ENCODE measurements at places on chromosomes 5 and 9. TPM values are rescaled to one million over a fixed set of nuclear protein-coding genes. Genes with fewer than 3 reads are reported as not detected.

Gene AHRR
- 5.5 TPM for total RNA-seq

Gene MOB3B
- 9.6 TPM for total RNA-seq

Gene PCDHA5
- 0.17 TPM for total RNA-seq

Gene BTF3
- total RNA-seq: 522 TPM

Gene TEX48
- not detected for total RNA-seq

Gene GNAQ
- total RNA-seq: 70.1 TPM

Gene SHOC1
- under 0.01 TPM for total RNA-seq

Gene TAF11L5
- not detected for total RNA-seq

Gene RCL1
- total RNA-seq: 16.2 TPM

Gene TAF11L10
- total RNA-seq: not detected

Gene FBXO4
- 7.5 TPM for total RNA-seq

GRCh38 chr5:135154961-135155360 lies 120.9 kb upstream of the PITX1 start:
- DNase-seq: no peak

GRCh38 chr9:113650207-113651131 lies 186.9 kb downstream of the RGS3 start:
- DNase-seq: no peak

- DNase-seq: no peak
Observed at GRCh38 chr9:93654351-93654961, 78.1 kb downstream of the PHF2 start.

- DNase-seq: no peak
Observed at GRCh38 chr5:56006094-56006493, 11.3 kb upstream of the IL6ST start.

GRCh38 chr5:88515881-88516819 lies 247.5 kb upstream of the TMEM161B start:
- DNase-seq: no peak

GRCh38 chr9:137221506-137222111 lies 431 bp downstream of the RNF208 start:
- no peak for DNase-seq

DNA sequence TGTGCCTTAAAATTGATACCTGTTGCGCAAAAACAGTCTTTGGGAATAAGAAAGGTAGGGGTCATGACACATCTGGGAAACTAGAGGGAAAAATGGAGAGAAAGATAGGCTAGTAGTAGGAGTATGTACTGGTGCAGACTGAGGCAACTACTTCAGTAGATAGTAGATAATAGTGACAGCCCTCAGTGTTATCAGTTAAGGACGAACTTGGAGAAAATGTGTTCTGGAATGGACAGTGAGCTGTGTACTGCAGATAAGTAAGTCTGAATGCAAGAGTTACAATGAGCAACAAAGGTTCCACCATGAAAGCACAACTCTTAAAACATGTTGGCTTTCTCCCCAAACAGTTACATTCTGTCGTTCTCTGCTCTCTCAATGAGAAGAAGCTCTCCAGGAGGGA lies 6.5 kb upstream of the INSL6 start:
- no peak for DNase-seq

DNA sequence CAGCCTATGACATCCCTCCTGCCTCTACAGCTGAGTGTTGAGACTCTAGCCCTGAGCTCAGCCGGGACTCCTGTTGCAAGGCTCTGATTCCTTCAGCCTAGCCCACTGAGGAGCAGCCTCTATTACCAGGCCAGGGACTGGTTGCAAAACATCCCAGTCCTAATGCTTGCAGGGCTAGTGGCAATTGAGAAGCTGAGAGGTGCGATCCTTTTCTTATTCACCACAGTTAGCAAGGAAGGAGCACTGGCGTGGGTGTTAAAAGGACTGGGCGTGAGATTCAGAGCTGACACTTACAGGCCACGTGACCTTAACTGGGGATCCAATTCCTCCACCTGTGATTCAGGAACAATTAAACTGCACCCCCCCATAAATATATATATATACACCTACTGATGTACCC lies 58.8 kb downstream of the GARNL3 start:
- DNase-seq: peak; percentile 34

DNA sequence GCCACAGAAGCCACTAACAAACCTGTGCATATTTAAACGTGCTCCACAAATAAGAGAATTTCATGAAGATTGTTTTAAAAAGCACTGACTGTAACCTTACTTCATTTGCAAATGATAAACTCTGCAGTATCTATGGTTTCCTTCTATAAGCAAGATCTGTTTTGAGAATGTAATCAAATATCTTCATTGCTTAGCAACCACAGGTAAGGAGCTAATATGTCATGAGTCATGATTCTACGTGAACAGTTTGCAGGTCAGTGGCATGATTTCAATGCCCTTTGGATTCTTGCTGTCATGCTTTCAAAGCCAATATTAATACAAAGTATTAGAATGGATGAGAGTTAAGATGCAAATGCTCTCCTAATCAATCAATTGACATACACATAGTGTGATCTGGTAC lies 325.0 kb downstream of the EDIL3 start:
- no peak for DNase-seq

GRCh38 chr5:103034662-103035392 lies 85.1 kb downstream of the GIN1 start:
- no peak for DNase-seq

DNA sequence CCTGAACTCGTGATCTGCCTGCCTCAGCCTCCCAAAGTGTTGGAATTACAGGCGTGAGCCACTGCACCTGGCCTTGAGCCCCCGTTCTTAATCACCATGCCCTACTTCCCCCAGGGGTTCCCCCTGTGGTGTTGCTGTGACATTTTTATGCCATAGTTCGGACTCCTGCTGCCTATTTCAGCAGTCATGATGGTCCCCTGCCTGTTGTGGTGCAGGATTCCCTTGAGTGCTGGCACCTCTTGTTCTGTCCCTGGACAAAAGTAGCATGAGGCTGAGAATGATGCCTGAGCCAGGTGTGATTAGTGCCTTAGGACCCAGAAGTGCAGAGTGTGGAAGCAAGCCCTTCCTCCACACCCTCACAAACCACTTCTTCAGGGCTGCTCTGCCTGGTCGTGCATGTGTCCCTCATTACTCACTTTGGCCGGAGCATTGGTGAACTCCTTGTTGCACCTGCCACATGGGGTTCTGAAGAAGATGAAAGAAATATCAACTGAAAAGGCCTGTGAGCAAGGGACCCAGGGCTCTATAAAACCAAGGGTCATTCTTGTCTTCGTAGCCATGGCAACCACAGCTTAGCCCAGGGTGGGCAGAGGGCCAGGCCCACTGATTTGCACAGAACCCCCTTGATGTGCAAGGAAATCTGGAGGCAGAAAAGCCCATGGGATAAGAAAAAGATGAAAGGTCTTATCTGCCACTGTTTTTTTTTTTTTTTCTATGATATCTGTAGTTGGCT lies 228.0 kb downstream of the NTRK2 start:
- DNase-seq: peak; percentile 88

DNA sequence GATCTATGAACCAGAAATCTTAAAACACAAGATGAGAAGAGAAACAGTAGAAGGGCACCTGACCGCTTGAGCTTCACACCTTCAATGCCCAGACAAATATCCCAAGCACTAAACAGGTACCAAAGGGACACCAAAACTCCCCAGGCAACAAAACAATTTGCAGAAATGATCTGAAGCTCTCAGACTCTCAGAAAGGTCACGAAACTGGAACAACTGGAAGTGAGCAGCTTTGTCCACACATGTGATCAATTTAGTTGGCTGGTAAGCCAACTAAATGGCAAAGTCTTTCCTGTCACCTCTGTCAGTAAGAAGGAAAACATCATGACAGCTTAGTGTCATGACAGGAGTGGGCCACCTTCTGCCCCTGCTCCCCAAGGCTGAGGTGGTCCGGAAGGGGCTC lies 4.1 kb downstream of the IPPK start:
- no peak for DNase-seq

- DNase-seq: no peak
Observed at GRCh38 chr9:18343784-18344183, 130.2 kb upstream of the ADAMTSL1 start.

GRCh38 chr5:10064546-10065195 lies 185.0 kb downstream of the ATPSCKMT start:
- no peak for DNase-seq

DNA sequence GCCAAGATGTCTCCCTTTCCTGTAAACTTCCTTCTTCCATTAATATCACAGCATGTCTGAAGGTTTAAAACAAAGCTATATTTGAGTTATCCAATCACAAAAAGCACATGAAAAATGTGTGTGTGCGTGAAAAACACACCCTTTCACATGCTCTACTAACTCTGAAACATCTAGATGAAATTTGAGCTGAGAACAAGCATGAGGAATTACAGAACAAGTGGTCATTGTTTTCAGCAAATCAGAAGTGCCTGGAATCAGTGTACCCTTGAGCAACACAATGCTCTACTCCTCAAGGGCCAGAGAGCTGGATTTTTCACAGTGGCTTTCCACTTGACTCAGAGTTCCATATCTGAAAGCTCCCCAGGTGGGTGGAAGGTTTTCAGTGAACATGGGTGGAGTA lies 255.9 kb downstream of the PSAT1 start:
- DNase-seq: no peak

- no peak for DNase-seq
Observed at GRCh38 chr9:8241201-8241600, 441.6 kb upstream of the DMAC1 start.

GRCh38 chr5:57887851-57888621 lies 405.4 kb upstream of the ACTBL2 start:
- DNase-seq: no peak

DNA sequence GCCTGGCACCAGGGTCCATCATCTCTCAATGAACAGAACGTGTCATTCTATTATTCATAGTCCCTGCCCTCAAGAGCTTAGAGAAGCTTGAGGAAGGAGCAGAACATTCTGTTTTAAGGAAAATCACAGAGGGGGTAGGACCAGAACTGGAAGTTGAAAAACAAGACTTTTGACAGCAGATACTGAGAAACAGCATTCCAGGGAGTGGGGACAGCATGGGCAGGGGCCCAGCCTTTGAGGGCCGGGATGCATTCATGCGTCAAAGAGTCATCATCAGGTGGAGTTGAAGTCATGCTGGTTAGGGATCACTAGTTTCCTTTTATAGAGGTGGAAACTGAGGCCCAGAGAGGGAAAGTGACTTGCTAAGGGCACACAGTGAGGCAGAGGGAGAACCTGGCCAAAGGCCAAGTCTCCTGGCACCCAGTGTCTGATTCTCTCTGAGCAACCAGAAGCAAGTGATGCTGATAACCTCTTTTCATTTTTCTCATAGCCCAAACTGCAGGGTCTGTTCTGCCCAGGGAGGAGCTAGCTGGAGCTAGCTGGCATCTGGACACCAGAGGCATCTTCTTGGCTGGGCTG lies 41.5 kb upstream of the STXBP1 start:
- no peak for DNase-seq

DNA sequence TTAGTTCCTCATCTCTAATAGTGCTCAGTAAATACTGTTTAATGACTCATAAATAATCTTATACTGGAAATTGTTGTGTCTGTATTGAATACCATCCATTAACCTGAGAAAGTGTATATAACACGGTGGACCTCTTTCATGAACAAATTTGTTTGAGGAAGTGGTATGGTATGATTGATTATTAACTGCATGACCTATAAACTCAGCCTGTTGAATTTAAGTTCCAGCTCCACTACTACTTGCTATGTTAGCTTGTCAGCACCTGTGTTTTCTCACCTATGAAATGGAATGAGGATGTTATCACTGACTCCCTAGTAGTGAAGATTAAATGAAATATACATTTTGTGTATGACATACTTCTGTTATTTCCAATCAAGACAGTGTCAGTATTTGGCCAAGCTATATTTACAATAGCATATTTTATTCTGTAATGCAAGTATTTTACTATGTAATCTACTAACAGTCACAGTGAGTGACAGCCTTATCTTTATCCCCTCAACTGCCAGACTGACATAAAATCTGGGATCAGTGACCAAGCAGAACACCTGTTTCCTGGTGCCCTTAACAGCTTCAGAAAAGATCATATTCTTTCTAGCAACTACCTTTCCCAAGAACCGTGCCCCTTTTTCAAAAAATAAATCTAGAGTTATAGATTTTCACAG lies 77.3 kb upstream of the ITGA1 start:
- DNase-seq: no peak

Measured in esophagus muscularis mucosa (tissue), 4 donors.